ENCODE measurements at places on chromosomes 6 and 20.

- DNase-seq, result no peak
Observed at GRCh38 chr20:9081423-9081966, 12.6 kb downstream of the PLCB4 start.

DNA sequence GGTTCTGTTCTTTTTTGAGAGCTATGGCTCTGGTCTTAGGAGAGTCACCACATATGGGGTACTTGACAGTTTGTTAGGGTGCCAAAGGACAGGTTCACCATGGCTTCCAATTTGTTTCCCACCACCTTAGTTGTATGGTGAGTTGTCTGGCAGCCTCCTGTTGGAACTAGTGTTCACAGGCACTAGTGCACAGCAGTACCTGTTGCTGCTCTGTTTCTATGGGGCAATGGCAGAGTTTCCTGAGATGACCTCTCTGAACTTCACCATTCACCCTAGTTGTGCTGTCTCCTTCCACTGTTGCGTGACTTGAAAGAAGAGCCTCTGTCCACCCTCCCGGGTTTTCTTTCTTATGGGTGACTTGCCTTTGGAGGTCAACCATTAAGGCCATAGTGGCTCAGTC lies 129.1 kb downstream of the JARID2 start:
- DNase-seq, result no peak

DNA sequence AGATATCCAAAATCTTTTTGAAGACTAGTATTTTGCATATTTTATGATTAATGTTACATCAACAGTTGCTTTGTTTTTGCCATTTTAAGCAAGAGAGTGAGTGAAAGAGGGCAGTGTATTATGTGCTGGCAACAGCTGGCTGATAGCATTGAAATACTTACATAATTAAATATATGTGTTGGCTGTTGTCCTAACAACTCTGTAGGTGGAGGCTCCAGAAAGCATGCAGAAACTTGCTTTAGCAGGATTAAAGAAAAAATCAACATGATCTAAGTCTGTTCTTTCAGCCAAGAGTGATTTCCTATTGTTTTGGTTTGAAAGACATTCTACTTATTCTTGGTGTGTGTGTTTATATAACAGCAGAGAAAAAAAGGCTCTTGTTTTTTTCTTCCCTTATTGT lies 127.5 kb downstream of the CDKAL1 start:
- DNase-seq, result no peak

DNA sequence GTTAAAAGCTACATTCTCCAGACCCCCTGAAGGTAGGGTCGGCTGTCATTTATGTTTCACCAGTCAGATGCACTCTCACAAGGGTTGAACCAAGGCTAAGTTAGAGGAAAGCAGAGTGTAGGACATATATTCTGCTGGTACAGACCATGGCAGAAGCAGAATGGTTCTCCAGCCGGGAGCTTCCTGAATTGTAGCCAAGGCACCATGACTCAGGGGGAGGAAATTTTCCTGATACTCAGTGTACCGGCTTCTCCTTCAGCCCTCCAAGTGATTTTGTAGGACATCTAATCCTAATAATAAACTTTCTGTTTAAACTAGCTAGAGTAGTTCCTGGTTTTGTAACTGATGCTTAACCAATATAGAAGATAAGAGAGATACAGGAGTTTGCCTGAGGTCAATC lies 14.2 kb upstream of the SLPI start:
- no peak for DNase-seq

DNA sequence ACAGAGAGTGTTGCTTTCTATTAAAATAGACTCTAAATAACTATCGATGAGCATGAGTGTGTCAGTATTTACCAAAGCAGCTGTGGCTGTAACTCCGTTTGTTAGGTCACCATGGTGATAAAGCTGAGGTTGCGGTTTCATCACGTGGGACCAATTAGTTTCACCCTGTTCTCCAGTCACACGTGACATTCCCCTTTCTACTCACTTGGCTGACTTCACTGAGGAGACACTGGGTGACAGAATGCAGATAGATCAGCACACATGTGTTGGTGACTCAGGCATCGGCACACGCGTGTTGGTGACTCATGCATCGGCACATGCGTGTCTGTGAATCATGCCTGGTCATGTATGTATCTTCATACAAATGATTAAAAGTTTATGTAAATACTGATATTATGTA lies 285.4 kb downstream of the THBS2 start:
- no peak for DNase-seq

- no peak for DNase-seq
Observed at GRCh38 chr6:49110916-49111315, 352.1 kb downstream of the MMUT start.

GRCh38 chr6:33705955-33706725 lies 5.4 kb downstream of the UQCC2 start:
- DNase-seq, result no peak

DNA sequence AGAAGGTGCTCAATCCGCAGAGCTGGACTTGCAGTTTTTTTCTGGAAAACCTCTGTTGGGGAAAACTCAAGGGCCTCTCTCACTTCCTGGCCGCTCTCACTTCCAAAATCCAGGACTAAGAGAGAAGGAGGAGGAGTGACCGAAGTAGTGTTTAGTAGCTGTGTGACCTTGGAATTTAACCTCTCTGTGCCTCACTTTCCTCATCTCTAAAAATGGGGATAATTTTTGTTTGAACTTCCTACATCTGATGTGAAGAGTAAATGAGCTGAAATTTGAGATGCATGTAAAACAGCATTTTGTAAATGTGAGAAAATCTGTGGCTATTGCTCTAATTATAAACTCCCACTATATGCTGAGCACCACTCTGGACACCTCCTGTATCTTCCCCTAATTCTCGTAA lies 5.1 kb downstream of the SLC13A3 start:
- no peak for DNase-seq

DNA sequence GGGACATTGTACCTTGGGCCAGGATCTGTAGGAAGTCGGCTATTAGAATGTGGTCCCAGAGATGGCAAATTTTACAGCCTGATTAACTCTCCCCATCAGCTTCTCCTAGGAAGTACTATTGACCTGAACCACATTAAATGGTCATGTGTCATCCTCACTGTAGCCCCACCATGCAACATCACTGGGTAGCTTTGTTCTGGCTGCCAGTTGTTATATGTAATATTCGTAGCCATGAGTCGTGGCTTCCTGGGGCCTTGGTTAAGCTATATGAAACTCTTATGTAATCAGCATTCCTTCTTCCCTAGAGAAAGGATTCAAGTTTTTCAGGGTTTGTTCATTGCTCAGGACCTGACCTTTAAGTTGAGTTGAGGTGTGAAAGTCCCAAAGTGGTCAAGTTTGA lies 125.7 kb downstream of the ANKS1A start:
- no peak for DNase-seq

DNA sequence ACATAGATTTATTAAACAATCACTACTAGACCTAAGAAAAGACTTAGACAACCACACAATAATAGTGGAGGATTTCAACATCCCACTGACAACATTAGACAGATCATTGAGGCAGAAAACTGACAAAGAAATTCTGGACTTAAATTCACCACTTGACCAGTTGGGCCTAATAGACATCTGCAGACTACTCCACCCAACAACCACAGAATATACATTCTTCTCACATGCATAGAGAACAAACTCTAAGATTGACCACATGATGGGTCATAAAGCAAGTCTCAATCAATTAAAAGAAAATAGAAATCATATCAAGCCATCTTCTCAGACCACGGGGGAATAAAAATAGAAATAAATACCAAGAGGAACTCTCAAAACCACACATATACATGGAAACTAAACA lies 136.7 kb upstream of the ARG1 start:
- no peak for DNase-seq

- no peak for DNase-seq
Observed at GRCh38 chr20:18831830-18832499, 18.4 kb downstream of the SCP2D1 start.

DNA sequence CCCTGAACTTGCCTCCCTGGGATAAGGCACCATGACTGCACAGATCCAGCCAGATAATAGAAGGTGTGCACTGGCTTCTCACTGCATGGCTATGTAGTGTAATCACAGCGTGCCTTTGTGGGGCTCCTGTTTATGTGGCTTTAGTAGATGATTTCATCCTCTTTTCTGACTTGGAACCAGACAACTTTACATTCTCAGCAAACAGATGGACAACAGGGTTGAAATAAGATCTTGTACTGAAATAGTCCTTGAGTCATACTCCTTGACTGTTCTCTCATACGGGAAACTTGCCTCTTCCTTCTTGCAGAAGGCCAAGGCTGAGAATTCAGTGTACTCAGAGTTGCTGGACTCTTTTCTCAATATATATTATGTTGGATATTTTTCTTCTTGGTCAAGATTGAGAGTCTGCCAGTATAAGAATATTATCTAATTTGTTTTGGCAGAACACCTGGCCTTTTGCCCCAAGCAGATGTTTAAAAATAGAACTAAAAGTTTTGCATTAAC lies 25.0 kb upstream of the RNF144B start:
- DNase-seq, result no peak

GRCh38 chr20:50296450-50297375 lies 106.1 kb downstream of the CEBPB start:
- no peak for DNase-seq

GRCh38 chr6:34205466-34205865 lies 31.2 kb upstream of the HMGA1 start:
- no peak for DNase-seq

DNA sequence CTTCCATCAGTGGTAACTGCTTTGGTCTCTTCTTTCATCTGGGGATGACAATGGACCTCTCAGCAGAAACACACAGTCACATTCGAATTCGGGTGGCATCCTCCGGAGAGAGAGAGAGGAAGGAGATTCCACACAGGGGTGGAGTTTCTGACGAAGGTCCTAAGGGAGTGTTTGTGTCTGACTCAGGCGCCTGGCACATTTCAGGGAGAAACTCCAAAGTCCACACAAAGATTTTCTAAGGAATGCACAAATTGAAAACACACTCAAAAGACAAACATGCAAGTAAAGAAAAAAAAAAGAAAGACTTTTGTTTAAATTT lies 6.1 kb downstream of the EDN1 start:
- DNase-seq, result no peak

- no peak for DNase-seq
Observed at GRCh38 chr6:5786969-5787720, 219.6 kb downstream of the NRN1 start.

DNA sequence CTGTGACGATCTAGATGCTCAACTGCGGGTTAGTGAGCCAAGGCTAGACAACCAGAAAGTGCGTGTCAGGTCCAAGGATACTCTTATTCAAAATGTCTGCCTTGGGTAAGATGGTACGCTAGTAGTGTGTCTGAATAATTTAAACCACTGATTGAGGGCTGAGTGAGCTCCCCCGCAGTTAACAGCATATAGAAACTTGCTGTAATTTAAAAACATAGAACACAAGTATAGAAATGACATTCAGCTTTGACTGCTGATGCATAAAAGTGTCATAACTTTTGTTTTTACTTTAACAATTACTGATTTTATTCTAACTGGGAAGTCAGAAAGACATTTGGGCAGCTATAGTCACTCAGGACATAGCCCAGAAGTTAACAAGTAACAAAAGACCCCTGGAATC lies 45.6 kb upstream of the SLC22A1 start:
- no peak for DNase-seq

DNA sequence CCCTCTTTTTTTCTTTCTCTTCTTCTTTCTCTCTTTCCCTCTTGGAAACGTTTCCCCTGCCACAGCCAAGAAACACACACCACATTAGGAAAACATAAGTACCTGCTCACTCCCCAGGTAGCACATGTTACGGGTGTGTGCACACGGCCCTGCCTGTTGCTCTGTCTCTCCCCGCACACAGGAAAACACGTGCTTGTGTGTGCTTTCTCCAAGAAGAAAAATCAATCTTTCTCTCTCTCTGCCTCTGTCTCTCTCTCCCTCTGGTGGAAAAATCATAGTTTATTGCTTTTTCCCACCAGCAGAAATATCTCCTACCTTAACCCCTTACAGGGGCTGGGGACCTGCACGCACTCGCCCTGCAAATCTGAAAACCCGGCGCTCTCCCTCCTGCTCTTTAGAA lies 102.3 kb downstream of the EDN3 start:
- DNase-seq, result no peak

DNA sequence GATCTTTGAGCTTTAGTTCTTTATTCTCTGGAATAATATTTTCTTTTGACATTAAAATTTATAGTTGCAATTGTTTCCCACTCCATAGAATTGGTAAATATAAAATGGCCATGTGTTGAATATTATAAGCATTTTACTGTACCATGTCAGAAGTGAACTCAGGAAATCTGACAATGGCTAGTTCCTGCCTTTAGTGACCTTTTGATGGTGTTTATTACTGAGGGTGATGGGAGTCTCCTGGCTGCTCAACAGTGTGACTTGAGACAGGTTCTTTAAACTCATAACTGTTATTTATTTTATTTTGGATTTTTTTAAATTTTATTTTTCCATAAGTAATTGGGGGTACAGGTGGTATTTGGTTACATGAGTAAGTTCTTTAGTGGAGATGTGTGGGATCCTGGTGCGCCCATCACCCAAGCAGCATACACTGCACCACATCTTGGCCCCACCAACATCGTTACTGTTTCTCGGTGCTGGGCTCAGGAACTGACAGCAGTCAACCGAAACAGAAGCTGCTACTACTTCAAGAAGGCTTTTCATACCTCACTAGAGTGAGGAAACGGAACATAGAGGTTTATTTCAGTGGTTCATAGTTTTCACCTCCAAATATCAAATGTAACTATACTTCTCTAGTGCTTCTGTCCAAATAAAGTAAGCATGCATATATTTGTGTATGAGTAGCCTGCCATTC lies 90.4 kb downstream of the PLEKHG1 start:
- no peak for DNase-seq

GRCh38 chr20:9474835-9475415 lies 39.5 kb upstream of the LAMP5 start:
- no peak for DNase-seq

- no peak for DNase-seq
Observed at GRCh38 chr6:55304747-55305146, 22.5 kb upstream of the GFRAL start.

DNA sequence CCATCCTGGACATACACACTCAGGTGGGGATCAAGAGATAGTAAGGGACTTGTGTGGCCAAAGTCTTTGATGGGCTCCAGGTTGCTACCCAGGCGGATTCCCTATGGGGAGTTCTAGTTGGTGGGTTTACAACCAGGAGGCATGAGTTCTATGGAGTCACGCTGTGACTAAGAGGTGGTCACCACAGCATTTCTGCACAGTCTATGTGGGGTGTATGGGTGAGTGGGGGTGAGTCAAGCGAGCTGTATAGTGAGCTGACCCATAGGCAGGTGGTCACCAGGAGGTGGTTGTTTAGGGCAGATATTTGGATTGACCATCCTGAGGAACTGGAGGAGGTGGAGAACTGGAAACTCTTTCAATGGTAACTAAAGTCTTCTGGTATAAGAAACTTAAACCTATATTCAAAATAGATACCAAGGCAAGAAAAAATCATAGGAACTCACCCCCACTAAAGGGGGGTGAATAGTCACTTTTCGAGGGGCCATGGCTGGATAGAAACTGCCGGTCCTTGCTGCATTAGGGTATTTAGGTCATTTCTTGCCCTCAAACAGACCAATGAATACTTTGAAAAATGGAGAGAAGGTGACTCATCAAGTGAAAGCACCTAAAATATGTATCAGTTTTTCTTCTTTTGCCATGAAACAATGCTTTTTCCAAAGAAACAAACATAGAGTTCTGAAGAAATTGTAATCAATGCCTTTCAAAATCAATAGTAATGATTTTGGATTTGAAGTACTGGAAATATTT lies 84.3 kb upstream of the NRN1 start:
- no peak for DNase-seq

GRCh38 chr6:169620171-169621130 lies 81.4 kb downstream of the WDR27 start:
- no peak for DNase-seq
